CD14-positive monocyte (primary cell): ENCODE measurements at places on chromosomes 5 and 9.

- DNase-seq, result no peak
Observed at GRCh38 chr9:125505988-125506438, 201.0 kb downstream of the MAPKAP1 start.

GRCh38 chr5:138770291-138770690, 17.1 kb downstream of the CTNNA1 start:
- no peak for DNase-seq

DNA sequence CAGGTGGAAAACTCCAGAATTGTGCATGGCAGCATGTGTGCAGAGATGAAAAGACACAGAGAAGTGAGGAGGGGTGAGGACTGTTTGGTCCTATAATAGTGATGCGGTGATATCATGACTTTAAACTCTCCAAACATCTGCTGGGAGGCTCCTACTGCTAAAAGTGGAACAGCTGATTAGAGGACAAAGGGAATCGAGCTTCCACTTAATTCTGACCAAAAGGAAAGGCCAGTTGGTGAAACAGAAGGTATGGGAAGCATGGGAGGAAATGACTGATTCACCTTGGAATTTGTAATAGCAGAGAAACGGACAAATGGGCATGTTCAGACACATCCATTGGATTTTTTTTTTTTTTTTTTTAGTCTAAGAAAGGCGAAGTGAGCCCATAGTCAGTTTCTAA, 67.5 kb upstream of the MAMDC2 start:
- no peak for DNase-seq

GRCh38 chr9:26811106-26811505, 81.5 kb downstream of the CAAP1 start:
- no peak for DNase-seq

DNA sequence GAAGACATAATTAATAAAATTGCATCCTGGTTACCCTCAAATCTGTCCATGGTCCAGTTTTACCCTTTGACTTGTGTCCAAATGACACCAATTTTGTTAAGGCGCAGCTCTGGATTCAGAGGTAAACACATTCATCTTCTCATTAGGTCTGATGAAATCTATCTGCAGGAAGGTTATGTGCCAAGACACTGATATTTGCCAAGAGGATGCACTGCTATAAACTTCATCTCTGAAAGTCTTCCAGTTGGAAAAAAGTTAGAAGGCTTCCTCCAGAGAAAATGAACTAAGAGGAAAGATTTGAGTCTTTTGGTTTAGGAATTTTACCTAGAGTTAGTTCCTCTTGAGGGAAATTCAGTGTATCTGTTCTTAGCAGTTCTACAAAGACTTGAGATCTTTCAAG, 717.8 kb downstream of the DTWD2 start:
- DNase-seq, result no peak

DNA sequence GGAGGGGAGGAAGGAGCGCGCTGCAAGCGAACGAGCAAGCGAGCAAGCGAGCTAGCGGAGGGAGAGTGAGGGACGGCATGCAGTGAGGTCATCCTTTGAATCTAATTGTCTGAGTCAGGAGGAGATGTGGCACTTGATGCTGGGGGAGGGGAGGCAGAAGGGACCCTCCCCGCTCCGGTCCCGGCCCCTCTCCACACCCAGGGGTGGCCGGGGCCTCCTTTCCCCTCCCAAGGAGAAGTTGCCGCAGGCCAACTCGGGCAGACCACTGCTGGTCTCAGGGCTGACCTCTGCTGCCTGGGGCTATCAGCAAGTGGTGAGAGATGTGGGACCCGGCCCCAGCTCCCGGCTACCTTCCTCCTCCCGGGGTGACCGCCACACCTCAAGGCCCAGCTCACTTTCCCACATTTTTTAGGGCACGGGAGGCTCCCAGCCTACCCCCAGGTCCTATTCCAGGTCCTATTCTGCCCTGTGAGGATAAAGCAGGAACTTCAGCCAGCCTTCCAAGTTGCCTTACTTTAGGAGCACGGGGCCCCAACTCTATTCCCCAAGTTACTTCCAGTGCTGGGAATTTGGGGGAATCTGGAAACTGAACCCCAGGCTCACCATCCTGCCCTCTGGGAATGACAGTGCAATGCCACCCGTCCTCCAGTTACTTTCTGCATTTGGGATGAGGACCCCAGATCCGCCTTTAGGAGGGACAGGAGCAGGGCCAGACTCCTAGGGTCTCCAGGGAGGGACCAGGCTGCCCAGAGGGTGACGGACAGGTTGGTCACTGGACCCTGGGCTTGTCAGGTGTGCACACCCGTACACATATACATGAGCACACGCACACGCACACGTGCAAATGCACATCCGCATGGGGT, 11.1 kb downstream of the CNTFR start:
- DNase-seq, result no peak

GRCh38 chr5:139276426-139276825, 17.1 kb upstream of the MATR3 start:
- no peak for DNase-seq

DNA sequence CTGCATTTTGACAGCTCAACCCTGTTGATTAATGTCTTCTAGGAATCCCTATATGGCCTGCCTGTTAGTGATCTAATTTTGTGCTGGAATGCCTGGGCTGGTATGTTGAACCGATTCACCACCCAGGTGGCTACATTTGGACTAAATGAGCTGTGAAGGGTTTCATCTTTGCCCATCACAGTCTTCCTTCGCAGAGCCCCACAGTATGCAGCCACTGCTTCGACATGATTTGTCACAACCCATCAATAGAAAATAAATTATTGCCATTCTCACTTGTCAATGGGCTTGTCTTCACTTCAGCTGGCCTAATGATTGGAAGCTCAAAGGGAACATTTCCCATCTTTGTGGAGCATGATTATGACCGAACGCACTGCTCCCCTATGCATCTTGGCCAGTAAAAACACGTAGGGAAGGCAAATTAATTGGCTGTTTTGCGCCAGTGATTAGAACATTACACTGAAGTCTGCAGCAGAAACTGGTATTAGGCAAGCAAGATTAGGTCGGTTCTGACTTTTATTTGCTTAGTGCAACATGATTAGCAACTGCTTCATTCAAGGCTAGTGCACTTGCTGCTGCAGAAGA, 408.5 kb downstream of the KIAA0825 start:
- DNase-seq, result no peak
